ENCODE measurements at places on chromosomes 11 and 22. TPM values are rescaled to one million over a fixed set of nuclear protein-coding genes. Genes with fewer than 3 reads are reported as not detected.

The P2RY2 gene
- polyA plus RNA-seq: 0.68 TPM

The HPS4 gene
- 41.8 TPM for polyA plus RNA-seq

The MUC5AC gene
- not detected for polyA plus RNA-seq

The RFPL1 gene
- 1.1 TPM for polyA plus RNA-seq

The CD3G gene
- polyA plus RNA-seq: 0.22 TPM

All from left renal cortex interstitium (tissue), 4 donors.